Activated CD8-positive, alpha-beta memory T cell treated with anti-CD3 and anti-CD28 coated beads, Interleukin-2, amount 50 U/mL, for 4 hours (primary cell): ENCODE measurements at places on chromosomes 7 and 10.

DNA sequence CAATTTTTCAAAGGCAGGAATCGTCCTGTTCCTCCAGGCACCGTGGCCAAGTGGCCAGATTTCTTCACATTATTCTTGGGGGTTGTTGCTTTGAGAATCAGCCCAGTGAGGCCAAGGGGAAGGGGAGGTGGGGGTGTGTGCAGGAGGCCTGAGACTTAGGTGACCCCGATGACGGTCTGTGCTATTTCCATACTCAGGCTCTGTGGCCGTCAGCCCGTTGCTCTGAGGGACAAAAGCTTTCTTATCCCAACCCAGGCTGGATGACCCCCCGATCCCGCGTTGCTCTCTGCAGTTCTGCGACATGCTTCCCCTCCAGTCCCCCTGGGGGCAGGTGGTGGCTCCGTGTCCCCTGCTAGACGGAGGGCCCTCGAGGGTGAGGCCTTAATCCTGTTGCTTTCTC lies 14.2 kb downstream of the DOCK1 start:
- no peak for DNase-seq

- DNase-seq: no peak
Observed at GRCh38 chr7:12401538-12402364, 1.9 kb downstream of the VWDE start.

- DNase-seq: no peak
Observed at GRCh38 chr7:28112012-28112411, 68.6 kb downstream of the JAZF1 start.

GRCh38 chr7:30451539-30452279 lies 26.9 kb downstream of the NOD1 start:
- DNase-seq: no peak

DNA sequence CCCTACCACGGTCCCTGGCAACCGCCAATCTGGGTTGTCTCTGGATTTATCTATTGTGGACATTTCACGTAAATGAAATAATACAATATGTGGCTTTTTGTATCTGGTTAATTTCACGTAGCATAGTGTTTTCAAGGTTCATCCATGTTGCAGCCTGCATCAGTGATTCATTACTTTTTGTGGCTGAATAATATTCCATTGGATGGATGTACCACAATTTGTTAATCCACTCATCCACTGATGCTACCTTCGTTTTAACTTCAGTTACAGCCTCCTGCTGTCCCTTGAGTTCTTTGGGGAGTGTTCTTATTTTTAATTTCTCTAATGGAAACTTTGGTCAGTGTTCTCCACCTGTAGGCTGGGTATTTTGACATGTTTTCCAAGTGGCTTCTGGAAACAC lies 49.5 kb downstream of the GRK5 start:
- DNase-seq: no peak

DNA sequence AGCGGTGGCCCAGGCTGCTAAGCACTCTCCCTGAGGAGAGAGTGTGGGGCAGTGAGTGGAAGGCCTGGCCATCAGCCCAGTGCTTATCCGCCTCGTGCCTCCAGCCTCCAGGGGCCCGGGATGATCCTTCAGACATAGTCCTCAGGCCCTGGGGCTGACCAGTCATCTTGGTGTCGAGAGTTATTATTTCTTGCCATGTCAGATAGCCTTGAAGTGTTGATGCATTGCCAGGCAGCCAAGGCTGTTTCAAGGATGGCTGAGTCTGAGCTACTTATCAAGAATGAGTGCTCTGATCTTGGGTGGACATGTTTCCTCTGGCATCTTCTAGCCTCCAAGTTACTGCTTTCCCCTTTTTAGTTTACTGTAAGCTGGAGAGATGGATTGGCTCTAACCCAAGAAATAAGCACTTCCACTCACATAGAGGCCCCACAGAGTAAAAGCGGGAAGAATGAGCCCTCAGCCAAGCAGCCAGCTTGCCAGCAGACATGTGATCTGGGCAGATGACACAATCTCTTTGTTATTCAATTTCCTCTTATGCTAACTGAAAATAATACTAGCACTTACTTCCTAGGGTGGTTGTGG lies 136.5 kb upstream of the NAMPT start:
- DNase-seq: no peak

DNA sequence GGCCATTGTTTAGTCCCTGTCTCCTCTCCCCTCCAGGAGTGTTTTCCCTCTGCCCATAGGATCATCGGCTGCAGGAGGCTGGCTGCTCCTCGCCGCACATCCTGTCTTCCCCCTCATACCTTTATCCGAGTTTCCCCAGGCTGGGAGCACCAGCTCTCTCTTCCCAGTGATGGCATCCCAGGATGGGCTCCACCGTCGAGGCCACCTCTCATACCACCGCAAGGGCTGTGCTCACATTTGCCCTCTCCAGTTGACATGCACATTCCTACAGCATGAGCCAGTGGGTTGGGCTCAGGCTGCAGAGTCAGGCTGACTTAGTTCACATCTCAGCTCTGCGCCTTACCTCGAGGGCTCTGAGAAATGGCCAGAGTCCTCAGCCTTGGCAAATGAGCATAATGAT lies 12.1 kb downstream of the HKDC1 start:
- DNase-seq: no peak

GRCh38 chr7:37973915-37974314 lies 53.5 kb downstream of the EPDR1 start:
- no peak for DNase-seq

GRCh38 chr7:157527686-157528085 lies 190.9 kb downstream of the DNAJB6 start:
- DNase-seq: peak; percentile 10

DNA sequence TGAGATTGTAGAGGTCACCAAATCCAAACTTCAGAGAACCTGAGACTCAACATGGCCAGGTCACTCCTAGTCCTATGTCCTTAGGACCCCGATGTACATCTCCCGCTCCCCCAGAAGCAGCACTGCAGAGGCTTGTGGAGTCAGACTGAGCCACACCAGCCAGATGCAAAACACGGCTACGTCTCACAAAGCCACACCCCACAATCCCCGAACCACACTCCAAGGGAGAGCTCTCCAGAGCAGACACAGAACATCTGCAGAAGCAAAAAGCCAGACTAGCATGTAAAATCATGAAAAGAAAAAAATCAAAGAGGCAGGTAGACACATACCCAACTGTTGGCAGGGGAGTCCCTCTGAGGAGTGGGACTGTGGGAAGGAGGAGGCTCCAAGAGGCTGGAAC lies 104.9 kb downstream of the CTBP2 start:
- DNase-seq: no peak

GRCh38 chr7:2880874-2881533 lies 36.9 kb upstream of the GNA12 start:
- DNase-seq: no peak

DNA sequence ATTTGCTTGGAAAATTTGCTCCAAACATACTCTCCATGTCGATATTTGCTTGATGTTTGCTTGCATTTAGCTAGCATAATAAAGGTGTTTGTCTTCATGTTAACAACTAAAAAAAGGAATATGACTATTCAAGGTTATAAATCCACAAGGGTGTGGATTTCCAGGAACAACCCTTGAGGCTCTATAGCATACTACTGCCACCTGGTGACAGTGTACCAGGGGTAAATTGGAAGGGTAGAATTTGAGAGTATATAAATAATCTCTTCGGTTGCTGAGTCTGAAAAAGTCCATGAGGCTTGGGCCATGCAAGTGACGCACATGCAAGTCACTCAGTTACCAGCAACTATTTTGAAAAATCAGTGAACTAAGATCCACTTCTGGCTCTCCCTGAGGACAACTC lies 68.4 kb downstream of the SLIT1 start:
- DNase-seq: no peak

DNA sequence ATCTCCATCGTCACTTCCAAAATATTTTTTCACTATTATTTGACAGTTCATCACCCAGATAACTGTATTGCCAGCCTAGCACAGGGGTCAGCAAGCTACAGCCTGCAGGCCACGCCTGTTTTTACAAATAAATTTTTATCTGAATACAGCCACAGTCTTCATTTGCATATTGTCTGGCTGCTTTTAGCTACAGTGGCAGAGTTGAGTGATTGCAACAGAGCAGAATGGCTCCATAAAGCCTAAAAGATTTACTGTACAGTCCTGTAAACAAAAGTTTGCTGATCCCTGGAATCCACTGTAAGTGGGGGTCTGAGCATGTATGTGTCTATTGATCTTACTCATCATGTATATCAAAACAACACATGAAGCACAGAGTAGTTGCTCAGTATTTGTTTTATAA lies 45.9 kb upstream of the GNAI1 start:
- DNase-seq: no peak

DNA sequence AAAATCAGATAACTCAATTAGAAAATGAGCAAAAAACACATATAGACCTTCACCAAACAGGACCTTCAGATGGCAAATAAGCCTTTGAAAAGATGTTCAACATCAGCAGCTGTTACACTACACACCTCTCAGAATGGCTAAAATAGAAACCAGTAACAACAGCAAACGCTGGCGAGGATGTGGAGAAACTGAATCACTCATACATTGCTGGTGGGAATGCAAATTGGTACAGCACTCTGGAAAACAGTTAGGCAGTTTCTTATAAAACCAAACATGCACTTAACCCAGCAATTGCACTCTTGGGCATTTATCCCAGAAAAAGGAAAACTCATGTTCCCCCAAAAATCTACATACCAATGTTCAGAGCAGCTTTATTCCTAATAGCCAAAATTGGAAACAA lies 37.7 kb upstream of the SMARCD3 start:
- no peak for DNase-seq
